ENCODE measurements at places on chromosomes 3 and 15. TPM values are rescaled to one million over a fixed set of nuclear protein-coding genes. Genes with fewer than 3 reads are reported as not detected.

DNA sequence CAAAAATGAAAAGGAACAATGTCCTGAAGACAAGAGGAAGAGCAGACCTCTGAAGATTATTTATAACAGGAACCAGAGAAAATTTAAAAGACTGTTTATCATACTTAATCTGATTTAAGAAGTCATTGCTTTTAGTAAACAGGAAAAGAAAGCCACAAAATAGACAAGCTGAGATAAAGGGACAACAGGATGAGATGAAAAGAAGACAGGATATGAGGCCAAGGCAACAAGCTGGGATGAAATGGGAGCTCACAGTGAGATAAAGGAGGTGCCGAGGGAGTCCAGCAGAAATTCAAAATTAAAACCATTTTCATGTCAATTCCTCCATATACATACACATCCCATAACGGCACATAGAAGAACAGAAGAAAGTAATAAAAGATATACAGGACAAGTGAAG, 277.0 kb downstream of the RBMS3 start:
- no peaks in the 10 kb centered on the region for H3K36me3 ChIP-seq
- H3K4me1 ChIP-seq, result peaks cover 6% of the 10 kb centered on the region
- H3K4me3 ChIP-seq, result no peak overlapping the region
- no peak overlapping the region for H3K27ac ChIP-seq
- H3K27me3 ChIP-seq, result peaks cover 3% of the 10 kb centered on the region
- no peak for DNase-seq

DNA sequence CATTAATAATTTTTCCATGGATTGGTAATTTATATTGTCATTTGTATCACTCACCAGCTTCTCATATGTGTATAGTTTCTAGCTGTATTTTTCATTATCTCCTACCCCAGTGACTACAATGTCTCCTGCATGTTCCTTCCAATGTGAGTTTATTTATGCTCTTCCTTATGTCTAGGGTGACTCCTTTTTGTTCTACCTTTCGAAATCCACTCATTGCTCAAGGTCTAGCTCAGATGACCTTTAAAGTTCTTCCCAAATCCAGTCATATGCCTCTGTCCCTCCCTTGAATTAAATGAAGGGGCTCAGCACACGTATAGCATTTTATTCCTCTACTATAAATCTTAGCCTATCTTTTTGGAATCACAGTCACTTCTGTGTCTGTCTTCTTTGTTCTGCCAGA, 53.0 kb downstream of the TMEM45A start:
- H3K36me3 ChIP-seq, result no peaks in the 10 kb centered on the region
- peaks cover 17% of the 10 kb centered on the region for H3K27me3 ChIP-seq
- no peak overlapping the region for H3K27ac ChIP-seq
- no peak overlapping the region for H3K4me3 ChIP-seq
- DNase-seq, result no peak
- no peaks in the 10 kb centered on the region for H3K4me1 ChIP-seq

DNA sequence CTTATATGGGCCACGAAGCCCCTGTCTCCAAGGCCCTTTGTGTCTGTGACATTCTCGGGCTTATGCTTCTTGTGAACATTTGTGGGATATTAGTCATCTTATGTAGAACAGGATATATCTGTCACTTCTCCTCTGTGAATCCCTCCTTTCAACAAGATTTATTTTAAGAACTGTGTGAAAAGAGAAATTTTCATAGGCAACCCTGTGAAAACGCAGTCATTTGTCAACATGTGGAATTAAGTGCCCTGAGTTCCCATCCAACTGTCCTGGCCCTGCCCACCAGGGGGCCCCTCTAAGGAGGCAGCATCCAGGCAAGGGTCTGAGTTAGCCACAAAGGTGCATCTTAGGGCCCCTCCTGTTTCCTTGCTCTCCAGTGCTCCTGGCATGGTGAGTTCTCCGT, 76.8 kb upstream of the CHRNA7 start:
- H3K27ac ChIP-seq, result no peak overlapping the region
- H3K36me3 ChIP-seq, result no peaks in the 10 kb centered on the region
- no peaks in the 10 kb centered on the region for H3K4me1 ChIP-seq

- H3K27me3 ChIP-seq, result no peaks in the 10 kb centered on the region
- no peak overlapping the region for H3K4me3 ChIP-seq
- H3K36me3 ChIP-seq, result no peaks in the 10 kb centered on the region
- DNase-seq, result no peak
Measured at GRCh38 chr3:174215456-174215855, 643.7 kb upstream of the NAALADL2 start.

DNA sequence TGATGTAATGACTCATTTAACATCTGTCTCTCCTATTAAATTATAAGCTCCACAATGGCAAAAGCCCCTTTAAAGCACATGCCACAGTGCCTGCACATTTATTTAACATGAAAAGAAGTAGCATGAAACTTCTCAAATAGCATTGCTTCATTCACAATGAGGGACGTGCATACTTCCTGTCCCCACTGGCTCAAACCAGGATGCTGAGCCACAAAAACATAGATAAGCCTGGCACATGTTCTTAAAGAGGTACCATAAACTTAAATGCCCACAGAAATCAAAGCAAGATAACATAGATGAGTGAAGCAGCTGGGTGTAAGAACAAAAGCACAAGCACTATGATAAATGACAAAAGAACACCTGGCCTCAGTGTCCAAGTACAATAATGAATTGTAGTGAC, 3.8 kb downstream of the TP53BP1 start:
- peaks cover 31% of the 10 kb centered on the region for H3K36me3 ChIP-seq
- H3K4me1 ChIP-seq, result peaks cover 27% of the 10 kb centered on the region
- H3K4me3 ChIP-seq, result no peak overlapping the region

DNA sequence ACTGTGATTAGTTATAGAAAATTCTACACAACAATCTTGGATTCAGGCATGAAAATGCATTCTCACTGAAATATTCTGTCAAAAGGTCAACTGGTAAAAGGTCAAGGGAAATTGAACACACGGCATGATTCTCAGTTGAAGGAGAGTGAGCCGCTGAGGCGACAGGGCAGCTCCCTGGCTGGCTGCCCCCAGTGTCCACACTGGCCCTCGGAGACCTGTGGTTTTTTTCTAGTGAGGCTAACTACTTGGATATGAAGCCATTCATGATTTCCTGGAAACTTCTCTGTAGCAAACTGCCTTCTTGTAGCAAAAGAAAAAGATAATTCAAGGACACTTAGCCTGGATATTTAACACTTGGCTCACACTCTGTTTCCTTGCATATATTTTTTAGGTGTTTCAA, 37.2 kb downstream of the AADACL2 start:
- no peak overlapping the region for H3K27ac ChIP-seq
- H3K36me3 ChIP-seq, result no peaks in the 10 kb centered on the region
- H3K4me3 ChIP-seq, result no peak overlapping the region
- H3K27me3 ChIP-seq, result peaks cover 2% of the 10 kb centered on the region

DNA sequence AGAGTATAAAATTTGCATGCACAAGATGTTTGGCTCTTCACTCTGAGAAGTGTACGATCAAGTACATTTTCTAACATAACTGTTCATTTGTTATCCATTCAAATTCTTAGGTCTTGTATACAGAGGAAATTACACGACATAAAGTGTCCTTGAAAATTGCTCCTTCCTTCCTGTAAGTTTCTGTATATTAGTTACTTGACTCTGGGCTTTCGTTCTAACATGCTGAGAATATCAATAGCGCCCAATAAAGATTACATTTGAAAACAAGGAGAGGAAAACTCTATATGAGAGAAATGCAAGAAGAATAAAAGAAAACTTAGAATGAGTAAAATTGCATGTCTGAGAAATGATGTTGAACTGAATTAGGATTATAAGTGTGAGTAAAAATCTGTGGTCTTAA, 722.5 kb upstream of the CADM2 start:
- no peak overlapping the region for H3K4me3 ChIP-seq
- H3K4me1 ChIP-seq, result no peaks in the 10 kb centered on the region
- no peak for DNase-seq
- no peaks in the 10 kb centered on the region for H3K27me3 ChIP-seq

DNA sequence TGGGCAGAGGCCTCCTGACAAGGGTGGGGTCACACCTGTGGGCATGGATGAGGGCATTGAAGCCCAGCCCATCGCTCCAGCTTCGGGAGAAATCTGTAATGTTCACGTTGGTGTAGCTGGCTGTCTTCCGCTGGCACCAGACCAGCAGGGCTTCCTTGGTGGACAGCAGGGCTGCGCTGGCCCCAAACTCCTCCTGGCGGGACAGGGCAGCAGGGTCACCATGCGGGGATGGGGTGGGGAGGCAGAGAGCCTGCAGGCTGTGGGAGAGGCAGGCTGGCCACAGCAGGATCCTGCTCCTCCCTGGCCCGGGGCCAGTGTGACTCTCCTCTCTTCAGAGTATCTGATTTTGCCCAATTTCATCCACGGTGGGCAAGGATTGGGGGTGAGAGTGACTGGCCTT, 6.0 kb downstream of the SPTBN5 start:
- DNase-seq, result no peak
- H3K4me3 ChIP-seq, result no peak overlapping the region
- H3K4me1 ChIP-seq, result peaks cover 14% of the 10 kb centered on the region
- H3K36me3 ChIP-seq, result no peaks in the 10 kb centered on the region
- H3K27me3 ChIP-seq, result no peaks in the 10 kb centered on the region

- H3K4me1 ChIP-seq, result no peaks in the 10 kb centered on the region
- no peaks in the 10 kb centered on the region for H3K27me3 ChIP-seq
- no peak overlapping the region for H3K27ac ChIP-seq
- no peak for DNase-seq
- no peaks in the 10 kb centered on the region for H3K36me3 ChIP-seq
Measured at GRCh38 chr15:82875411-82876003, 66.1 kb downstream of the WHAMM start.

DNA sequence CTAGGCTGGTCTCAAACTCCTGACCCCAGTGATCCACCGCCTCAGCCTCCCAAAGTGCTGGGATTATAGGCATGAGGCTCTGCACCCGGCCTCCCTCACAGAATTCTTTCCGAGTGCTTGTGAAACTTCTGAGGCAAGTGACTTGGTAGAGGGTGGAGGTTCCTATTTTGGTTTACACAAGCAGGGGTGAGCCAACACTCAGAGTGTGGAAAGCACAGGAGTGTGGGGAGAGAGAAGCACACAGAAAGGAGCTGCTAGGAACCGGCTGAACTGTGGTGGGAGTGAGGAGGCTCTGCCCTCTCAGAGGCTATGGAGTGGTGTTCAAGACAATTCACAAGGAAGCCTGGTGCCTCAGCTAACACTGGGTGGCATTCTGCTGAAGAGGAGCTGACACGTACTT, 7.7 kb downstream of the CAPN3 start:
- no peak overlapping the region for H3K27ac ChIP-seq
- no peaks in the 10 kb centered on the region for H3K36me3 ChIP-seq
- H3K27me3 ChIP-seq, result no peaks in the 10 kb centered on the region

DNA sequence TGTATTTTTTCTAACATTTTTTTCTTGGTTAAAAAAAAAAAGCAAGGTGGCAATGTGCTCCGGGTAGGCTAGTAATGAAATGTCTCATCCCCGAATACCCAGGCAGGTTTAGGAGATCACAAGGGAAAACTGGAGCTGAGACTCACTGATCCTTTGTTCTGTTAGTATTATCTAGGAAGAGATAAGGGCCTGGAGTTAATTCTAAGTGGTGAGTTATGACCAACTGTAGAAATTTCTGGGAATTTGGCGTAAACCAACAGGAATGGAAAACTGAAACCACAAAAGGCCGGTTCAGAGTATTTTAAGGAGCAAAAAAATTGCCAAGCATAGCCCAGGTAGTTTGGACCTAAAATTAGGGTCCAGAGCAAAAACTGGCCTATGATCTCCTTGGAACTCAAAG, 12.4 kb downstream of the PPM1M start:
- no peak overlapping the region for H3K4me3 ChIP-seq
- H3K27ac ChIP-seq, result peak overlapping the region; percentile 73
- DNase-seq, result no peak
- peaks cover 94% of the 10 kb centered on the region for H3K4me1 ChIP-seq

DNA sequence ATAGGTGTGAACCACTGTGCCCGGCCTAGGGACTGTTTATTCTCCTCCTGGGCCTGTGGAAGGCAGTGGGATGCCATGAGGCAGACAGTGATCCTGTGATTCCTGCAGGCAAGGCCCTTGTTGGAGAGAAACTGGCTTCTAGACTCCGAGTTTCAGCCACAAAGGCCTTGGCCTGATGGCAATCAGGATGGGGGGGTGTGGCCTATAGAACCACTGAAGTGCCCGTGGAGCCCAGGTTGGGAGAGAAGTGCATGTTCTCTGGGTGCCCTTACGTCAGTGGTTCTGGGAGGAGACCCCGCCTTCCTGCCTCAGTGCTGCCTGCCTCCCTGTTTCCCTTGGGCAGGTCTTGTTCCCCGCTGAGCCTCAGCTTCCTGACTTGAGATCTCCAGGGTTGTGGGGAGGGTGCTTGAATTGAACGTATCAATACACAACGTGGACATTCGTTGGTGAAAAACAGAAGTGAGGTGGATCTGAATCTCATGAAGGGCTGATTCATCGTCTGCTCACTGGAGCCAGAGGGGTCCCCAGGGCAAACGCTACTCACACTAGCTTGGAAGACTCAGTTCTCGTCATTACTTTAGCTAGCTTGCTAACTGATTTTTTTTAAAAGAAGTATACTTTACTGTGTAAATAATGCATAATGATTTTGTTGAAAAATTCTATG, 31.8 kb downstream of the IRAK2 start:
- no peak overlapping the region for H3K4me3 ChIP-seq
- no peaks in the 10 kb centered on the region for H3K27me3 ChIP-seq
- peak overlapping the region; percentile 97 for H3K27ac ChIP-seq
- H3K4me1 ChIP-seq, result peaks cover 76% of the 10 kb centered on the region

GRCh38 chr3:14688525-14688924, 13.6 kb downstream of the C3orf20 start:
- H3K27me3 ChIP-seq, result peaks cover 8% of the 10 kb centered on the region
- no peak overlapping the region for H3K27ac ChIP-seq
- no peak overlapping the region for H3K4me3 ChIP-seq
- DNase-seq, result no peak

DNA sequence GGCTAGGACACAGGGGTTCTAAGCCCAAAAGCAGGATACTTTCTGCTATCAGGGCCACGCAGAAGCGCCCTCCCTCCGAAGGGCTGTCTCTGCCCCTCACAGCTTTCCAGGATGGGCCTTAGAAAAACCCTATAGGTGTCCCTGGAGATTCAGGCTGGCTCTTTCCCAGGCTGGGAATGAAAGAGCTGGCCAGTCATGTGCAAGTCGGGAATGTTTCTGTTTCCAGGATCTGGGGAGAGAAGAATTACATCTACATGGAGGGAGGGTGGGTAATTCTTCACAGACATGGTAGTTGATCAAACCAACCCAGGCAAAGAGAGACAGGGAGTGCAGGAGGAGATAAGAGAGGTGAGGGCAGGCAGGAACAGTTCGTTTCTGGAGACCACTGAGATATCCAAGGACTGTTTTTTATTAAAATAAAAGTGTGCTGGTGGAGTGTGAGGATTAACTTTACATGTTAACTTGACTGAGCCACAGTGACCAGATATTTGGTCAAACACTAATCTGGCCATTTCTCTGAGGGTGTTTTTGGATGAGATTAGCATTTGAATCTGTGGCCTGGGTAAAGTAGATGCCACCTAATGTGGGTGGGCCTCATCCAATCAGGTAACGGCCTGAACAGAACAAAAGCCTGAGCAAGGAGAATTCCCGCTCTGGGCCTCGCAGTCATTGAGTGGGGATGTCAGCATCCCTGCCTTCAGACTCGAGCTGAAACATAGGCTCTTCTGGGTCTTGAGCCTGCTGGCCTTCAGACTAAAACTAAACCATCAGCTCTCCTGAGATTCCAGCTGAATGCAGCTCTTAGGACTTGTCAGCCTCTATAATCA, 15.3 kb downstream of the NUP210 start:
- H3K27ac ChIP-seq, result peak overlapping the region; percentile 62
- no peaks in the 10 kb centered on the region for H3K27me3 ChIP-seq
- no peak overlapping the region for H3K4me3 ChIP-seq
- DNase-seq, result no peak

Gene IMPG2
- total RNA-seq, result 0.14 TPM

Gene FBLN2
- total RNA-seq, result not detected

Gene NEO1
- total RNA-seq, result 8.0 TPM

Gene ADCY5
- total RNA-seq, result not detected

Gene ONECUT1
- not detected for total RNA-seq

Gene GXYLT2
- total RNA-seq, result not detected

Gene MCTP2
- total RNA-seq, result 27.8 TPM

Gene IL17RE
- 3.1 TPM for total RNA-seq

Measured in activated CD4-positive, alpha-beta T cell treated with anti-CD3 and anti-CD28 coated beads for 36 hours (primary cell).